ENCODE measurements at places on chromosomes 2 and 18.

DNA sequence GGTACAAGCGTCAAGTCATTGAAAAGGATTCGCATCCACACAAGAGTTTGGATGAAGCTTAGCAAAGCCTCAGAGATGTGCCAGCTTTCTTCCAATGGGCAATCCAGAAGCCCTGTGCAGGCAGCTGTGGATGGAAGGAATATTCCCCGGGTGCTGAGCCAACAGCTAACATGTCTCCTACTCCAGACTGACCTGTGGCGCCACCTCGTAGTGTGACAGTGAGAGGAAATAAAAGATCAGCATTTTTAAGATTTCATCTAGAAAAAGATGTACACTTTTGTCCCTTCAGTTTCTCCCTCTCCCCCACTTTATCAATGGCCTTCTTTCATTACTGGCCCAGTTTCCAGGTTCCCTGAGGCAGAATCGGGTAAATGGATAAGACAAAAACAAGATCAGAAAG lies 48.9 kb upstream of the SPATS2L start:
- no peak for DNase-seq

GRCh38 chr2:46276642-46277041 lies 20.6 kb upstream of the EPAS1 start:
- DNase-seq = no peak

DNA sequence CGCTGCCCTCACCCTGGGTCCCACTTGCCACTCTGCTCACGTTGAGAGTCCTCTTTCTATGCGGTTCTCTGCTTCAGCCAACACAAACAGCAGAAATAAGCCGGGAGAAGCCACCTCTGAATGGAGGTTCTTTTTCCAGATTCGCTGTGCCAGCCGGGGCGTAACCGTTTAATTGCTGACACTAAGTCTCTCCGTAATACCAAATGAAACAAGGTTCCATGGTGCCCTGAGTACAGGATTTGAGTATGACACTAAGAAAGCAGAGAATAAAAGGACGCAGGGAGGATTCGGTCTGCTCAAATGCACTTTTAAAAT lies 37.6 kb downstream of the CTIF start:
- DNase-seq = no peak

DNA sequence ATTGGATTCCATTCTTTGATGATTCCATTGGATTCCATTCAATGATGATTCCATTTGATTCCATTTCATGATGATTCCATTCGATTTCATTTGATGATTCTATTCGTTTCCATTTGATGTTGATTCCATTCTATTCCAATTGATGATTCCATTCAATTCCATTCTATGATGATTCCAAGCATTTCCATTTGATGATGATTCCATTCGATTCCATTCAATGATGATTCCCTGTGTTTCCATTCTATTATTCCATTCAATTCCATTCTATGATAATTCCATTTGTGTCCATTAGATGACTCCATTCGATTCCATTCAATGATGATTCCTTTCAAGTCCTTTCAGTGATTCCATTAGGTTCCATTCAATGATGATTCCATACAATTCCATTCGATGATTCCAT lies 1090.5 kb downstream of the RPIA start:
- no peak for DNase-seq

DNA sequence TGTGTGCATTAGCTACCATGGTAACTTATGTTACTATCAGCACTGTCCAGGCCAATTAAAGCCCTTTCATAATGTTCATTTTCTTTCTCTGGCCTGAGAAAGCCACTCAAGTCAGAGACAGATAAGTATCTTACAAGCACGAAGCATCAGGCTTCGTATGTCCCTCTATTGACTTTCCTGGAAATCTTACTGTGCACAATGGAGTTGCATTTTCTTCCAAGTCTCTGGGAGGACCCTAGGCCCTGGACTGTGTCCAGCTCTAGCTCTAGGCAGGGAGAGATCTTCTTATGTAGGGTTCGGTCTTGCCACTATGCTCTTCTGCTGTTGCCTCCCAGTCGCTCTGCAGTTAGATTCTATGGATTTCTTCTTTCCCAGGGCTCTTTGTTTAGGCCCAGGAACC lies 40.0 kb upstream of the ITGA6 start:
- DNase-seq = no peak

GRCh38 chr2:16386031-16386430 lies 279.6 kb downstream of the CYRIA start:
- no peak for DNase-seq

- no peak for DNase-seq
These were observed 63.0 kb downstream of the GLI2 start for GRCh38 chr2:120798567-120799247.

GRCh38 chr2:11831415-11831814 lies 85.0 kb downstream of the LPIN1 start:
- no peak for DNase-seq

DNA sequence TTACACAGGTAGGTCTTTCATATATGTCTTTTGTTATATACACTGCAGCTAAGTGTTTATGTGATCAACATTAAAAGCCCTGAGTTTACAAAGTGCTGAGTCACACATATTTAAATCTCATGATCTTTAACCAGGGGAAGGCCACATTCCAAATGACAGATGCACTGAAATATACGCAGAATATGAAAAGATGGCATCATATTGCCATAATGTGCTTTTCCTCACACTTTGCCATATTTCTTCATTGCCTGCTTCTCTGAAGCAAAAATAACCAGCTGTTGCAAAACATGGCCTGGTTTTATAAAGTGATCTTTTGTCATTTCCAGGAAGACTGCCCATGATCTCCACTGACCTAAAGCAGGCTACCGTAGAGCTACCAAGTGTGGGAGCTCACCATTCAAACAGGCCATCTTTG lies 93.5 kb upstream of the MAPRE2 start:
- DNase-seq = no peak

GRCh38 chr2:36677996-36678605 lies 18.4 kb upstream of the VIT start:
- DNase-seq = no peak

DNA sequence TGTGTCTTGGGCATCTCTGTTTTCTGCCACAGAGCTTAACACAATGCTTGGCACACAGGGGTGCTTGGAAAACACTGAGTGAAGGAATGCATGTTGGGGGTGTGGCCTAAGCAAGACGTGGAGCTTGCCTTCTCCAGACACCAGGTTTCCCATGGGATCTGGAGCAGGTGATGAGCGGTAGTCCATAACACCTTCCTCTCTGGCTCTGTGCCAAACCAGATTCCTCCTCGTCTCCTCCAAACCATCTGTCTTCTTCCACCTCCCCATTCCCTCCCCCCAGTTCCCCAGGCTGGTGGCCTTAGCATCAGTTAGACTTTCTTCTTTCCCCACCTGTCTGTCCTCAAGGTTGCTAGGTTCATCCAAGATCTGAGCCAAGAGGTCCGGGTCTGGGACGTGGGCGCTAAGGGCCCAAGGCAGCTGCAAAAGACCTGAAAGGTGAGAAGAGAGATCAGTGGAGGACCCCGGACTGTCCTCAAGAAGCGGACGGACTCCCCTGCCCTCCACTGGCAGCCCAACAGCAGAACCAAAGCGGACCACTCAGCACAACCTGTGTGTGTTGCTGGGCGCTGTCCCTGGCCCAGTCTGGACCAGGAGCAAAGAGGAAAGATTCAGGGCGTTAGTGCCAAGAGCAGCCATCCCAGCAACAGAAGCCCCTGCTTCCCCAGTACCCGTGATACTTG lies 1.2 kb upstream of the ITM2C start:
- no peak for DNase-seq

DNA sequence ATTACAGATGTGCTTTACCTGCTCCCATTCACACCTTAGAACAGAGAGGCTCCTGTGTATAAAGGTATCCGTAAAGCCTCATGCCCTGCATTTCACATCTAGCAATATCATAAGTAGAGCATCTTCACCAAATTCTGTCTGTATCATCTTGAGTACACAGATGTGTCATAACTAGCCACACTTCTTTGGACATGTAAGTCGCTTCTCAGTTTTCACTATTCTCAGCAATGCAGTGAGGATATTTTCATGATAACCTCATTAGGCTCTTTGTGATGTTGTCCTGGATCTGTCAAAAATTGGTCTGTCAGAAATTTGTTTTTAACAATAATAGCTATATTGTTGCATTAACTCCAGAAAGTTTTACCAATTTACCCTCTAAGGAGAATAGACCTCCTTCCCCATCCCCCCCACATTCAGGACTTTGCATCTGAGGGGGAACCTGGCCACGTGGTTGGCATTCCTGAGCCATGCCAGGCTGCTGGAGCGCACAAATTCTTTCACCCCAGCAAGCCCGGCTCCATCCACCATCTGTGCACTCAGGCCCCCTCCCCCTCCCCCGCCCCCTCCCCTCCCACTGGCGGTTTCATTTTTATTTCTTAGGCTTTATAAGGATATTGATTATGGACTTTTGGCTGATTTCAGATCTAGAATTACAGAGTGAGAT lies 34.1 kb downstream of the AGAP1 start:
- DNase-seq = no peak

- no peak for DNase-seq
These were observed 58.3 kb downstream of the INSIG2 start for GRCh38 chr2:118146315-118147283.

GRCh38 chr18:72368308-72368707 lies 175.8 kb downstream of the CBLN2 start:
- DNase-seq = no peak

DNA sequence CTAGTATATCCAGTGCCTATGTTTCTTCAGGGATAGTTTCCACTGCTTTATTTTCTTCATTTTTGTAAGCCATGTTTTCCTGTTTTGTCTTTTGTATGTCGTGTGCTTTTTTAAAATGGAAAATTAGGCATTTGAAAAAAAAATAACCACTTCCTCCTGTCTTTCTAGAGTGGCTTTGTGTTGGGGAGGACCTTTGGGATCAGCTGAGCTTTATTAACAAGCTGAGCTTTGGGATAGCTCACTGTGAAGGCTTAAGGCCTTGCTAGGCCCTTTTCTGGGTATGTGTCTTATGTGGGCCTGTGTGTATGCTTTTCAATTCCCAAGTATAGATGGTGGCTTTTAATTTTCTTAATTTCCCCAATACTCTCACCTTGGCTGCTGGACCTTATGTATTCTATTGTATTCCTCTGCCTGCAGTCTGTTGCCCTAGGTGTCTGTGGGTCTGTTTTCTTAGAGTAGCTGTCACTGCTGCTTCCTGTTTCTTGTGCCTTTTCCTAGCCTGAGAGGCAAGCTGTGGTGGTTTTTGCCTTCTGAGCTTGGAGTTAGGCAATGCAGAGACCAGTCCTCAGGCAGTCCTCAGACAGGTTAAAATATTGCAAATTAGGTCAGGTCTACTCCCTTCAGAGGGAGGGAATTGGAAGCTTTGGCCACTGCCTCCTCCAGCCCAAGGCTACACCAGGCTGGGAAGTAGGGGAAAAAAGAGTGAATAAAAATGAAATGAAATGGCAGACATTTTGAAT lies 134.7 kb downstream of the LDLRAD4 start:
- DNase-seq = no peak

DNA sequence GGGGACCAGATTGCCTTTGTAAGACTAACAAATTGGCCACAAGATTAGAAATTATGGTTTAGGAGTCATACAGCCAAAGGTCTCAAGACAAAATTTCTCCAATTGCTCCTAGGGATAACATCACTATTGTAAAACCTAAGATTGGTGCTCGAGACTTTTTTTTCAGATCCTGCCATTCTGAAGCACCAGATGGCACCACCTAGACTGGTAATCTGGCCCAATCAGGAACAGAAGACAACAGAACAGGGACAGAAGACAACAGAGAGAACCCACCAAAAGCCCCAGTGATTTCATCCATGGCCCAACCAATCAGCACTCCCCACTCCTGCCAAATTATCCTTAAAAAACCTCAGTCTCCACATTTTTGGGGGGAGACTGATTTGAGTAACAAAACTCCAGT lies 66.8 kb downstream of the LINC00305 start:
- no peak for DNase-seq

GRCh38 chr2:118312969-118313756 lies 224.9 kb downstream of the INSIG2 start:
- no peak for DNase-seq

GRCh38 chr2:240702640-240703011 lies 11.0 kb downstream of the AQP12A start:
- DNase-seq = no peak

DNA sequence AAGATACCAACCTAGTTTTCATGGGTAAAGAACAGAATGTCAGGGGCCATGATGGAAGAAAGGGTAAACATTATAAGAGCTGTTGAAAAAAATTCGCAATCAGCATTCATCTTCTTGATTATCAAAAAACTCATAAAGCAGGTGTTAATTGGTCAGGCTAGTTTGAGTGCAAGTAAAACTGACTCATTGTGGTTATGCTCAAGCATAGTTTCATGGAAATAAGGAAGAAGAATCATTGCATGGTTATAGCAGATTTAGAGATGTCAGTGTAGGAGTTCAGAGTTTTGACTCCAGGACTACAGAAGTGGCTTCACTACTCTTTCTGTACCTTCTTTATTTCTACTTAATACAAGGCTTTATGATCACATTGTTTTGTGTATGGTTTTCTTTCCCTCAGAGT lies 26.9 kb upstream of the CDH19 start:
- DNase-seq = no peak

- DNase-seq = no peak
These were observed 69.2 kb downstream of the EHBP1 start for GRCh38 chr2:62774555-62775366.

DNA sequence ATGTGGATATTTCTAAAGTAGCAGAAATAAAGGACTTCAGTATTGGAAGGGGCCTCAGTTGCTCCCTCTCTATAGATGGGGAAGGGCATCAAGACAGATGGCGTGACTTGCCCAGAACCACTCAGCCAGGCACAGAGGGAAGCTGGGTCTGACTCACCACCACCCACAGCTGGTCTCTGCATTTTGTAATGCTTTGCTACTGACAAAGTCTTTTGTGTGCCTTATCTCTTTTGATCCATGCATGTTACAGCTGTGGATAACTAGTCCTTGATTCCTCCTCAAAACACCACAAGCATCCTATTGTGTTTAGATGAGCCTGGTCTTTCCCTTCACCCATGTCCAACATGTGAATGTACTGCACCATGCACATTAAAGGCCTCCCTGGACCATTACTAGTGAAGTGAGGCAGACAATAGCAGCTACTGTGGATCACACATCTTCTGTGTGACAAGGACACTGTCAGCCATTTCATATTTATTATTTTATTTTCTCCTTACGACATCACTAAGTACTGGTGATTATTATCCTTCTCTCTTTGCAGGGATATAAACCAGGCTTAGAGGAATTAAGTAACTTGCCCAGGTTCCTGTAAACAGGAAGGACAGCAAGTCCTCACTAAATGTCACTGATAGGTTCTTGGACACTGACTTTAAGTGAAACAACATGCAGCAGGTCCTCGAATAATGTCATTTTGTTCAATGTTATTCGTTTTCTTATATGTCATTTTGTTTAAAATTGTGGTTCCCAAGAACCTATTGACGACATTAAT lies 29.6 kb upstream of the IL37 start:
- DNase-seq = no peak

GRCh38 chr2:140154706-140155105 lies 1374.5 kb upstream of the NXPH2 start:
- no peak for DNase-seq

DNA sequence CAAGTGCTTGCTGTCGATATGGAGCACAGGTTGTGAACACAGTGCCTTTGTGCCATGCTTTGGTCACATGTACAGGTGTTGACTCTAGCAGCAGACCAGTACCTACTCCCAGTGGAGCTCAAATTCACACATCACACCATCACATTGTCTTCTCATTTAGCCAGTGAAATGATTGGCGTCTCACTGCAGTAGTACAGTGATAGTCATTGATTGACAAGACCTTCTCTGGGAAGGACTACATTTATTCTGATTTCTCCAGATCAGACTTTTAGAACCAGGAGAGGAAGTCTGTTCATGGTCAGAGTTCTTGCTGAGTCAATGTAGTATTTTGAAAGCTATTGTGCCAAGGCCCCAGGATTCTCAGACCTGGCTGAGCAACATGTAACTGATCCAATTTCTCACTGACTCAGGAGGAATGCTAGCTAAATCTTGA lies 75.2 kb downstream of the FMNL2 start:
- no peak for DNase-seq

GRCh38 chr2:127506510-127506909 lies 19.8 kb downstream of the IWS1 start:
- DNase-seq = no peak

Measured in stimulated activated CD8-positive, alpha-beta memory T cell treated with anti-CD3 and anti-CD28 coated beads, Interleukin-15, amount 100 ng/mL, for 4 hours (primary cell).